Fibroblast of skin of left quadriceps (primary cell): ENCODE measurements at places on chromosomes 2 and 18.
A peak's percentile ranks its signal among the peaks of the same experiment; 100 is the strongest.

DNA sequence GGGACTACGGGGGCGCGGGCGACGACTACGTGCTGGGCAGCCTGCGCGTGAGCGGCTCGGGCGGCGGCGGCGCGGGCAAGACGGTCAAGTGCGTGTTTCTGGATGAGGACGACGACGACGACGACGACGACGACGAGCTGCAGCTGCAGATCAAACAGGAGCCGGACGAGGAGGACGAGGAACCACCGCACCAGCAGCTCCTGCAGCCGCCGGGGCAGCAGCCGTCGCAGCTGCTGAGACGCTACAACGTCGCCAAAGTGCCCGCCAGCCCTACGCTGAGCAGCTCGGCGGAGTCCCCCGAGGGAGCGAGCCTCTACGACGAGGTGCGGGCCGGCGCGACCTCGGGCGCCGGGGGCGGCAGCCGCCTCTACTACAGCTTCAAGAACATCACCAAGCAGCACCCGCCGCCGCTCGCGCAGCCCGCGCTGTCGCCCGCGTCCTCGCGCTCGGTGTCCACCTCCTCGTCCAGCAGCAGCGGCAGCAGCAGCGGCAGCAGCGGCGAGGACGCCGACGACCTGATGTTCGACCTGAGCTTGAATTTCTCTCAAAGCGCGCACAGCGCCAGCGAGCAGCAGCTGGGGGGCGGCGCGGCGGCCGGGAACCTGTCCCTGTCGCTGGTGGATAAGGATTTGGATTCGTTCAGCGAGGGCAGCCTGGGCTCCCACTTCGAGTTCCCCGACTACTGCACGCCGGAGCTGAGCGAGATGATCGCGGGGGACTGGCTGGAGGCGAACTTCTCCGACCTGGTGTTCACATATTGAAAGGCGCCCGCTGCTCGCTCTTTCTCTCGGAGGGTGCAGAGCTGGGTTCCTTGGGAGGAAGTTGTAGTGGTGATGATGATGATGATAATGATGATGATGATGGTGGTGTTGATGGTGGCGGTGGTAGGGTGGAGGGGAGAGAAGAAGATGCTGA, 1.4 kb downstream of the SOX11 start:
- DNase-seq: no peak

- DNase-seq: no peak
Observed at GRCh38 chr2:222930862-222931261, 70.0 kb downstream of the ACSL3 start.

DNA sequence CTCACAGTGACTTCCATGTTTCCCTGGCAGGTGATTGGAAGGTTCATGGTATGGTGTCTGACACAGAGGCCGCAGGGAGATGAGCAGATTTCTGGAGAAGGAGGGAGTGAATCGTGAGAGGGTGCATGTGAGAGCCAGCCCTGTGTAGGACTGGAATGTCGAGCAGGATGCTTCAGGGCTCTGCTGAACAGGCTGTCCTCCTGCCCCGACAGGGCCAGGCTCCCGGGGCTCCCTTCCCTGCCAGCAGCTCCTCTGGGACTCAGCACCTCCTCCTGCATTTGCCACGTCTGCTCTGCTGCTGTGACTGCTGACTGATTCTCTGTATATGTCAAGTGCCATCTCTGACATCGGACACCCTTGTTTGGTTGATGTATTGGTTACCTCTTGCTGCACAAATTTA, 38.5 kb upstream of the INHBB start:
- no peak for DNase-seq

GRCh38 chr2:3456125-3456524, 63.2 kb downstream of the ADI1 start:
- no peak for DNase-seq

DNA sequence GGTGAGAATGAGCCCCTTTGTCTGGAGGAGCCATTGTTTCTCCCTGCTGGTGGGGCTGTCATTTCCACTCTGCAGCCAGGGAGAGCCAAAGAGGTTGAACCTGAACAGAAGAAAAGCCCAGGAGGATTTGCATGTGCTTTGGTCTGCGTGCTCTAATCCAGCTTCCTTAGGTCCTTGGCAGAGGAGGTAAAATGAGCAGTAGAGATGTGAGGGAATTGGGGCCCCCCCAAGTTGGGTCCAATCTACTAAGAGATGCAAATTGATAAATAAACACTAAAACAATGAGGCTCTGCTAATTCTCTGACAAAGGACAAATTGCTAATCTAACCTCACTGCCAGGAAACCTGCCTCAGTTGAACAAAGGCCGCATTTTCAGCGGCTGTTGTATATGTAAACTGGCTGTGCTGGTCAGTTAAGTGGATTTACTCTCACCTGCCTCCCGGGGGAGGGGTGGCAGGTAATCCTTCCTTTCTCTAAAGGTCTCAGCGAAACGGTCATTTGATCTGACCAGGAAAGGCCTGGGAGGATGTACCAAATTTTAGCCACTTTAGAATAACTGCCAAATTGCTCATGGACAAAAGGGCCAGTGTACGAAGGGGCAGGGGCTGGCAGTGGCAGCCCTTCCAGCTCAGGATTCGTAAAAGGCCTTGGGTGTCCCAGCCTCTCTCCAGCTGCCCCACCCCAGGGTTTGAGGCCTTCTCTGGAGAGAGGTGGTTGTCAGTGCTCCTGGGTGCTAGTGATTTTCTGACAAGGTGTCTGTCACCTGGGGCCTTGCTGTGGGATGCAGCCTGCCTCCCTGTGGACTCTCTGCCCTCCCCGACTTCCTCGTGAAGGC, 193.6 kb downstream of the MIB1 start:
- no peak for DNase-seq

- DNase-seq: no peak
Observed at GRCh38 chr2:214203214-214203613, 207.6 kb upstream of the VWC2L start.

DNA sequence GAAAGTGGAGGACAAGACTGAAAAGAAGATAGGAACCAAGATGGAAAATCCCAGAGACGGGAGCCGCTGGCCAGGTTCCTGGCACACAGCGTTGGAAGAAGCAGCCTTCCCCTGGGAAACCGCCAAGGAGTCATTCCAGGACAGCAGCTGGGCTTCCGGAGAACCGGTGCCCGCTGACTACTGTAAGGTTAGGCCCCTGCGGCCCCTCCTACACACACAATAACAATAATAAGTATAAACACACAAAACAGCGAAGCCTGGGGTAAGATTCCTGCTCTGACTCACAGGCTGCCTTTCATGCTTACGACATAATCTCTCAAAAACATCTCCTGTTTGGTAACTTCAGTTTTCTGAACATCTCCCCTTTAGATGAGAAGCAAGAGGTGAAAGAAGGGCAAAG, 28.1 kb upstream of the MYCN start:
- no peak for DNase-seq

- no peak for DNase-seq
Observed at GRCh38 chr2:225190987-225191386, 148.7 kb upstream of the DOCK10 start.

- DNase-seq: peak; percentile 86
Observed at GRCh38 chr2:233210843-233211547, 40.5 kb upstream of the ATG16L1 start.

GRCh38 chr2:148593421-148593820, 51.1 kb upstream of the EPC2 start:
- DNase-seq: no peak

GRCh38 chr2:176104316-176105077, 2.6 kb upstream of the HOXD11 start:
- DNase-seq: no peak

DNA sequence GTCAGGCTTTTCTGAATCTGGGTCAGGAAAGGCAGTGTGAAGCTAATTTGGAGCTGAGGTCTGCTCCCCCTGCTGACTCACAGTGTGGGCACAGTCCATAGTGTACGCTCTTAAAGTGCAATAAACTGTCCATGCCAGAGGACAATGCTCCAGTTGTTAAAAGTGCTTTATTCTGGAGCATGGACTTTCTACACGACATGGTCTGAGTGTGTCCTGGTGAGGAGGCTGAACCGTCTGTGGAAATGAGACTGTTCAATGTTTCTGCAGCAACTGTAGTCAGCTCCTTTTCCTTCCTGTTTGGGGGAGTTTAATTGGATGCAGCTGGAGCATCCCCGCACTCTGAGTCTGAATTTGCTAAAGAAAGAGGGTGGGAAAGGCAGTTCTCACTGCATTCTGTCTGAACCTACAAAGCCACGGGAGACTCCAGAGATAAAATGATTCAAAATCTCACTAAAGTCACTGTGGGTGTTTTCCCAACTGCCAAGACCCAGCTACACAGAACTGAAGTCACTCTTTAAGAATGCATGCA, 110.2 kb upstream of the TRIB2 start:
- DNase-seq: peak; percentile 57

GRCh38 chr2:46306988-46307655, 9.9 kb downstream of the EPAS1 start:
- no peak for DNase-seq

DNA sequence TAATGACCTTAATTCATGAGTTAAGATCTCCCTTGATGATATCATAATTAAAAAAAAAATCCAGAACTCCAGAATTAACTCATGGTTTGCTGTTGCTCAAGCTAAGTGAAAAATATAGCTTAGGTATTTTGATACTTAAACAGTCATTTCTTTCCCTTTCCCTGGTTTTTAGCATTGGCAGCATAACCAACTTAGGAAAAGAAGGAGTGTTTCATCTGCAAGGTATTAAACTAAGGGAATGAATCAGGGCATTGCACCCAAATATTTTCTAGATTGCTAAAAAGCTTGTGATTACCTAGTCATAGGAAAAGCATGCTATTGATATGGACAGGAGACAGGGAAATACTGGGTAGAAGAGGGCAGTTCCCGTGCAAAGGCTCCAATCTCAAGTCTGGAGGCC, 207.2 kb downstream of the LRP1B start:
- DNase-seq: peak; percentile 36

- no peak for DNase-seq
Observed at GRCh38 chr2:129464036-129464435, 515.4 kb upstream of the RAB6C start.

DNA sequence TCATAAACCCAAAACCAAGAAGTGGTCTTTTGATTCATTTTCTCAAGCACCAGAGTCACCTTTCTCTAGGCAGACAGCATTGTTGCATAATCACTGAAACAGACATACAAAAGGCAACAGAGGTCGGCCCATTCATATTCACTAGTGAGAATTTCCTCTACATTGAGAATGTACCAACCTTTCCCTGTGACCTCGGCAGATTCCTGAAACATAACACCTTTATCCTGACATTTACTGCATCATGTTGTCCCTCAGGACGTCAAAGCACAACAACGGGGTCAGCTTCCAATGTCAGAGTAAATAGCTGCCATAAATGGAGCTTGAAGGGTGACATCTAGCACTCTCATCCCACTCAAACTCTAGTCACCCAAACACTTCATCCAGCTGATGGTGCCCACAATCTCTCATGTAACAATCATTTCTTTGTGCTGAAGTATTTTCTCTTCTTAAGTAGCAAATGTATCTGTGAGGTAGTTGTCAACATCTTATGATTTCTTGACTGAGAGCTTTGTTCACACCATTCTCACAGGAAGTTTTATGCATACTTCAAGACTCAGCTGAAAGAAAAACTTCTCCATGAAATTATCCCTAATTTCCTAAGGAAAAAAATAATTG, 802.6 kb upstream of the CHAC2 start:
- DNase-seq: no peak

- DNase-seq: no peak
Observed at GRCh38 chr18:42828881-42829280, 286.6 kb downstream of the RIT2 start.

DNA sequence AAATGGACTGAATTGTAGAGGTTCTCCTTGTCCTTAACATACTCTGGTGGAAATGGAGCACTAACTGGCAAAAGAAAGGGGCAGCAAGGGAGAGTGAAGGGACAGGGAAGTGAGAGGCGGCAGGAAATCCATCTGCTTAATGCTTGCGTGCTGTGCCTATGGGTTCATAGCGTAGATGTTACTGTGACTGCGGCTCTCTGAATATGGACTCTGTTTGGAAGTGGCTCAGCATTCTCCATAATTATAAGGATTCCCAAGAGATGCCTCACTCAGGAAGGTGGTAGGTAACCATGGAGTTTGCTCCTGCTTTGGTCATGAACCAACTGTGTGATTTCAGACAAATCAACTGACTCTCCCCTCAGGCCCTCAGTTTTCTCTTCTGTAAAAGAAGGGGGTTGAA, 50.0 kb downstream of the MYO3B start:
- no peak for DNase-seq

GRCh38 chr18:50199346-50199855, 4.5 kb upstream of the MYO5B start:
- no peak for DNase-seq

GRCh38 chr18:57004366-57005121, 142.3 kb upstream of the BOD1L2 start:
- peak; percentile 12 for DNase-seq

DNA sequence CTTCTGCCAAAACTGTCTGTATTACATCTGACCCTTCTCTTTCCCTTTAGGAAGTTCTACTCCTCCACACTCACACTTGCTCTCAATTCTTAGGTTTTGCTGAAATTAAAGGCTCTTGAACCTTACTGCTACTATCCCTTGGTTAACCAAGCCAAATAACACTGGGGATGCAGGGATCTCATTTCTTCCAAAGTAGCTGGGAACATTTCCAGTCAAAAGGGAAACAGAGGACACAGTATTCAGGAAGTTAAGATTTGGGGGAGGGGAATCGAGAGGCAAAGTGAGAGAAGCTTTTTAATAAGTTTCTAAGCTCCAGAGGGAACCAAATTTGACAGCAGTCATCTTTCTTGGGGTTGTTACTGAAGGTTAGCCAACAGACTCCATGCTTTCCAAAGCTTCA, 6.2 kb downstream of the SEPTIN2 start:
- DNase-seq: no peak

GRCh38 chr2:31109633-31110192, 28.5 kb downstream of the GALNT14 start:
- no peak for DNase-seq

DNA sequence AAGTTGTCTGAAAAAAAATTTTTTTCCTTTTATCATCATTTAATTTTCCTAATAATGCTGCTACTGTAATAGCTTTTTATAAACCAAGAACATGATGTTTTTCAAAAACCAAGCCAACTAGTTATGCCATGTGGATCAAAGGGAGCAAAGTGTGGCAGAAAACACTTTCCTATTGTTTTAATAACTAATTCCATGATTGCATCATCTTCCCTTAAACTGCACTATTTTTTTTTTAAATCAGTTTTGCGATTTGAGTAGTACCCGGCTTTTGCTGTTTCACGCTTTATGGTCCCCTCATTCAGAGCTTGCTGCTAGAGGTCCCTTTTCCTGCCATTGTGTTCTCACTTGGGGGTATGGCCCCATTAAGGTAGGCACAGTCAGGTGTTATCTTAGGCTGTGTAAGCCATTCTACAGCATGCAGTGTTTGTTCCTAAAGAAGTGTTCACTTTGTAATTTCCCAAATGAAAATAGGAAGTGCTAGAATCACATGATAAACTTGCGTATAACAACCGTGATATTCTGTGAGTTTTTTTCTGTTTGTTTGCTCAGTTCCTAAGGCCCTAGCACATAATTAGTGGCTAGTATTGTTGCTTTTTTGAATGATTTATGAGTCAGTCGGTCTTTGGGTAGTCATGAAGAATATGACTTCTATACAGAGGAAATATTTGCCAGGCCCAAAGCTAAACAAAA, 225.8 kb downstream of the PTGR3 start:
- DNase-seq: no peak

GRCh38 chr2:242063850-242064249, 194.3 kb downstream of the RTP5 start:
- no peak for DNase-seq
